Ammon's horn (tissue), 1 donor: ENCODE measurements at places on chromosomes 13 and 19.

- no peak for DNase-seq
Measured at GRCh38 chr19:17688853-17689595, 870 bp upstream of the UNC13A start.

GRCh38 chr13:91544723-91545122 is 146.3 kb downstream of the GPC5 start:
- peak; percentile 6 for DNase-seq

DNA sequence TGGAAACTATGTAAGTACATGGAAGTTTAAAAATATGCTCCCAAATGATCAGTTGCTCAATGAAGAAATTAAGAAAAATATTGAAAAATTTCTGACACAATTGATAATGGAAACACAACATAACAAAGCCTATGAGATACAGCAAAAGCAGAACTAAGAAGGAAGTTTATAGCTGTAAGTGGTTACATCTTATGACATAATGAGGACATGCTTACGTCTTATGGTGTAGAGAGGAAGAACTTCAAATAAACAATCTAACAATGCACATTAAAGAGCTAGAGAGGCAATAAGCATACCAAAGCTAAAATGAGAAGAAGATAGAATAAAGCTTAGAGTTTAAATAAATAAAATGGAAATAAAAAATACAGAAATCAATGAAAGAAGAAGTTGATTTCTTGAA is 50.0 kb upstream of the CEACAM21 start:
- DNase-seq: no peak

DNA sequence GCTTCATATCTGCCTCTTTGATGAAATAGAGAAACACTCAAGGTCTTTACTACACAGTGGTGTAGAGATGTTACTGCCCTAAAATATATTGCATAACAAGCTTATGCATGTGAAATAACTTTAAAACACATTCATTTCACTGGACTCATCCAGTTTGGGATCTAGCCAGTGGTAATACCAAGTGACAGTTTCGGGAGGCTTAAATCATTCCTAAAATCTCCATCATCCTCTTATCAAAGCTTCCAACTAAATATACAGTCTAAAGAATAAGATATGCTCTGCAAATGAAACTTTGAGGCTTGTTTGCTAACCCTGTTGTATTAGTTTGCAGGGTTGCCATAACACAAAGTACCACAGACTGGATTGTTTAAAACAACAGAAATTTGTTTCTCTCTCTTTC is 52.8 kb downstream of the THSD1 start:
- DNase-seq: no peak

DNA sequence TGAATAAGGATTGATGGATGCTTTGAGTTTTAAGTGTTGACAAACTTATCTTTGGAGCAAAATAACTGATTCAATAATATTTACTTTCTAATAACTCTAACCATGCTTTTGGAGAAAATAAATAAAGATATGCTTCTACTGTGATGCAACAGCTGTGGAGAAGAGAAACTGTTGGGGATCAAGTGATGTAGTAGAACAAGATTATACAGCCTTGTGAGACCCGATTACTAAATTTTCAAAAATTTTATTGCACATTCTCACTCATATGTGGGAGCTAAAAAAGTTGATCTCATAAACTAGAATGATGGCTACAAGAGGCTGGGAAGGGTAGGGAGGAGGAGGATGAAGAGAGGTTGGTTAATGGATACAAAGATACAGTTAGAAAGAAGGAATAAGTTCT is 85.5 kb upstream of the OXGR1 start:
- DNase-seq: no peak

DNA sequence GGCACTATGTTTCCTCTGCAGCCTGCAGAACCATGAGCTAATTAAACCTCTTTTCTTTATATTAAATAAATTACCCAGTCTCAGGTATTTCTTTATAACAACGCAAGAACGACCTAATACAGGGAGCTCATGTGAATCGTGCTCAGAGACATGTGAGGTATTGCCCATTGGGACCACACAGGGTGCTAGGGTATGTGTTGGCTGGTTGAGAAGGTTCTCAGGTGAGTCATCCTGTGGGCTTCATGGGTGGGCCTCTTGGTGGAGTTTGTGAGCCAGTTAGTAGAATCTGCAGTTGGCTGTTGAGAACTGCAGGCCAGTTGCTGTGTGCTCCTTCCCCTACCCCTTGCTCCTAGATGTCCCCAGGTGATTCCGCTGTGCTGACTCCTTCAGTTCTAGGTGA is 163.0 kb downstream of the HS6ST3 start:
- DNase-seq: no peak

DNA sequence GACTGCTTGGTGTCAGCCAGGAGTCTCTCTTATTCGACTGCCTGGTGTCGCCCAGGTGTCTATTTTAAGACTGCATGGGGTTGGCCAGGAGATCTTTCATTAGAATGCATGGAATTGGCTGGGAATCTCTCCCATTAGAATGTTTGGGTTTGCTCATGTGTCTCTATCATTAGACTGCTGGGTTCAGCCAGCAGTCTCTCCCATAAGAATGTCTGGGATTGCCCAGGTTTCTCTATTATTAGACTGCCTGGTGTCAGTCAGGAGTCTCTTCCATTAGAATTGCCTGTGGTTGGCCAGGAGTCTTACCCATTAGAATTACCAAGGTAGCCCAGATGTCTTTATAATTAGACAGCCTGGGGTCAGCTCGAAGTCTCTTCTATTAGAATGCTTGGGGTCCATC is 1496.0 kb downstream of the UQCRFS1 start:
- no peak for DNase-seq

- DNase-seq: no peak
Measured at GRCh38 chr13:35791184-35791851, 314.8 kb upstream of the MAB21L1 start.

- no peak for DNase-seq
Measured at GRCh38 chr13:110305001-110305400, 2.0 kb downstream of the COL4A1 start.

GRCh38 chr19:48290771-48291488 is 21.0 kb downstream of the ZNF114 start:
- peak; percentile 69 for DNase-seq

- DNase-seq: no peak
Measured at GRCh38 chr13:78680115-78680561, 21.2 kb upstream of the OBI1 start.

DNA sequence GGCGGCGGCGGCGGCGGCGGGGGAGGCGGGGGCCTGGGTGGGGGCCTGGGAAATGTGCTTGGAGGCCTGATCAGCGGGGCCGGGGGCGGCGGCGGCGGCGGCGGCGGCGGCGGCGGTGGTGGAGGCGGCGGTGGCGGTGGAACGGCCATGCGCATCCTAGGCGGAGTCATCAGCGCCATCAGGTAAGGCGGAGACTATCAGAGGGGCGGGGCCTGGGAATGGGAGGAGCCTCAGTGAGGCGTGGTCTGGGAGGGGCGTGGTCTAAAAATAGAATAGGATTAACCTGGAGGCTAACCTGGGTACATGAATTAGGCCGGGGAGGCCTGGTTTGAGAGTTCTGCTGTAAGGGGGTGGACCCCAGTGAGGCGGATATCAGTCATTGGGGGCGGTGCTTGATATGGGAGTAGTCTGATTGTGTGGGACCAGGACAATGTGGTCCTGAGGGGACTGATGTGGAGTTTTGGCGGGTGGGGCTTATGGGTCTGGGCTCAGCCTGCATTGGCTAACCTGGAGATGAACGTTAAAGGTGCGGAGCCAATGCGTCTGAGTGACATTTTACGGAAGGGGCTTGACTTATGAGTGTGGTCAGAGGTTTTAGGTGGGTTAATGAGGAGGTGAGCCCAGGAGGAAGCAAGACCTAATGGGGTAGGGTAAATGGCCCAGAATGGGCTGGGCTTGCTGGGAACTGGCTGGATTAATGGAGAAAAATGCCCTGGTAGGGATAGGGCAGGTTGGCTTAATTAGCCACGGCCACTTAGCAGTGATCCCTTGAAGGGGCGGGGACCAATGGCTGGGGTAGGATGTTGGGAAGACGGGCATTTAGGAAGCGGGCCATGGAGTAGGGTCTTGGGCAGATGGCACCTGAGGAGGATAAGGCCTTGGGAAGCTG is 1.4 kb downstream of the CAPNS1 start:
- DNase-seq: peak; percentile 81

- peak; percentile 47 for DNase-seq
Measured at GRCh38 chr19:9953802-9954542, 17.7 kb upstream of the OLFM2 start.

GRCh38 chr19:3517638-3518037 is 11.5 kb downstream of the FZR1 start:
- no peak for DNase-seq

- DNase-seq: peak; percentile 3
Measured at GRCh38 chr13:31545616-31546015, 193.7 kb upstream of the RXFP2 start.

GRCh38 chr13:74866101-74866500 is 615.9 kb downstream of the TBC1D4 start:
- DNase-seq: no peak

DNA sequence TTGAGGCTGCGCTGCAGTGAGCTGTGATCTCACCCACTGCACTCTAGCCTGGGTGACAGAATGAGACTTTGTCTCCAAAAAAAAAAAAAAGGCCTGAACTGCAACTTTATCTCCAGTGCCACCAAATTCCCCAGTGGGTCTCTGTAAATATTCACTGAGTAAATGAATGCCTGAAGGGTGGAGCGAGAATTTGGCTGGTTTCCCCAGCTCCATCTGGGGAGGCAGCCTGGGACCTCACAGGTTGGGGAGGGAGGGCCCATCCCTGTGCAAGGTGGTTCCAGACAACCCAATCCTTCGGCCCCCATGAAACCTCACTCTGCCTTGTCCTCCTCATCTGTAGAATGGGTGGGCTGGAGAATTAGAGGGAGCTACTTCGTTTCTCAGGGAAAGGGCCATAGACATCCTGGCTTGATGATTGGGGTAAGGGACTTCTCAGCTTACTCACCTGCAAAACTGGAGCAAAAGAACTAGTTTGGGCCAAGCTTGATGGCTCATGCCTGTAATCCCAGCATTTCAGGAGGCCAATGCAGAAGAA is 4.2 kb upstream of the PKN1 start:
- no peak for DNase-seq

- DNase-seq: no peak
Measured at GRCh38 chr19:8922591-8922990, 87.6 kb downstream of the MUC16 start.

- DNase-seq: peak; percentile 69
Measured at GRCh38 chr19:48872884-48873475, 759 bp downstream of the PPP1R15A start.

DNA sequence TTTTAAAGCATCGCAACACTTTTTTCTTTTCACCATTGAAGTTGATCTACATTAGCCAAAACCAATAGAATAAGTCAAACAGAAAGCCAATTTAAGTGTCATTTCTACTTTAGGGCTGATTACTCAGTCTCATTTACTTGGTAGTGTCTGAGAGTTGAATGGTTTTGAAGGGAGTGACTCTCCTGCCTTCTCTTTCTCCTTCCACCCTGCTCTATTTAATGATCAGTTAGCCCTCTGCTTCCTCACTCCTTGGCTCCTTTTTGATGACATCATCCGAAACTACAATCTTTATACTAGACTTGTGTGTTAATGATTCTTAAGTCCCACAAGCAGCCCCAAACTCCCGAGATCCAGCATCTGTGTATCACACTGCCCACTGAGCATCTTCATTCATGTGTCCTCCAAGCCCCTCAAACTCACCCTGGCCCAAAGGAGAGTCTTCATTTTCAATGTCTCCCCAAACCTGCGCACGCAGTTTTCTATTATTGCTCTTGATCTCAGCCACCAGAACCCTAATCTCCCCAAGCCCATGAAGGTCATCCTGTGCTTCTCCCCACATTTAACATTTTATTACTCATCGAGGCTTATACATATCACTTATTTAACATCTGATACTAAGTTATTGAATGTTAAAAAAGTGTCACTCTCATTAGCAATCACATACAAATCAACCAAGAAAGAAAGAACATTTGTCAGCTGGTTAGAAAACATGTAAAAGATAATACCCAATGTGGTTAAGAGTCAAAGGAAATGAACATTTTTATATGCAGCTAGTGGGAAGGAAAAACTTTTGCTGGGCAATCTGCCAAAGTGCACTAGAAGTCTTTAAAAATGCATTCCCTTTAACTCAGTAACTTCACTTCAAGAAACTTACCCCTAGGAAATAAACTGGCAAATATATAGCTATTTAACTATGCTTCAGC is 32.2 kb upstream of the ARGLU1 start:
- DNase-seq: no peak

GRCh38 chr19:35034588-35035382 is 4.5 kb downstream of the SCN1B start:
- DNase-seq: no peak

- peak; percentile 67 for DNase-seq
Measured at GRCh38 chr19:44903602-44904425, 1.8 kb upstream of the APOE start.

DNA sequence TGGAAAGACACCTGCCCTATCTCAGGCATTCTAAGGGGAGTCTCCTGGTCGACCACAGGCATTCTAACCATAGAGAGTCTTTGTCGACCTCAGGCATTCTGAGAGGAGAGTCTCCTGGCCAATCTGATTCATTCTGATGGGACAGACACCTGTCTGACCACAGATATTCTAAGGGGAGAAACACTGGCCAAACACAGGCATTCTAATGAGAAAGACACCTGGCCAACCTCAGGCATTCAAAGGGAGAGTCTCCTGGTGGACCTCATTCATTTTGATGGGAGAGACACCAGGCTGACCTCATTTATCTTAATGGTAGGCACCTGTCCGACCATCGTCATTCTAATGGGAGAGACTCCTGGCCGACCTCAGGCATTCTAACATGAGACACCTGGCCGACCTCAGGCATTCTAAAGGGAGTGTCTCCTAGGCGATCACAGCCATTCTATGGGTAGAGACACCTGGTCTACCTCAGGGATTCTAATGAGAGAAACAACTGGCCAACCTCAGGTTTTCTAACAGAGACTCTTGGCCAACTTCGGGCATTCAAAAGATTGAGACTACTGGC is 1351.5 kb downstream of the UQCRFS1 start:
- DNase-seq: no peak

- DNase-seq: peak; percentile 52
Measured at GRCh38 chr19:35013041-35013819, 13.1 kb downstream of the GRAMD1A start.

GRCh38 chr19:14395262-14395661 is 14.0 kb downstream of the ADGRE5 start:
- DNase-seq: no peak

DNA sequence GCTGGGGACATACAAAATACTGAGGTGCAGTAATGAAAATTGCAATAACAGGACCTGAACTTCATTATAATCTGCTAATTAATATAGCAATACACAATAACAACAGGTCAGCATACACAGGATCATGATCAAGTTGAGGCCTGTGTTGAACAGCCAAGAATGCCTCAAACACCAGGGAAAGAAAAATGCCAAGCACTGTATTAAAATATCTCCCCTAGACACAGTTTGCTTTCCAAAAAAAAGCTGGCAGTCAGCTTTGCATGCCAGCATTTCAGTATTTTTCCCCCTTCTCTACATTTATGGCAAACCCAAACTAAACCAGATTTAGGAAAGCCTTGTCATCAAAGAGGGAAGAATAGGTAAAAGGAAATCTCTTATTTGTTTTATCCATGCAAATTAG is 226.9 kb downstream of the LHFPL6 start:
- DNase-seq: no peak

DNA sequence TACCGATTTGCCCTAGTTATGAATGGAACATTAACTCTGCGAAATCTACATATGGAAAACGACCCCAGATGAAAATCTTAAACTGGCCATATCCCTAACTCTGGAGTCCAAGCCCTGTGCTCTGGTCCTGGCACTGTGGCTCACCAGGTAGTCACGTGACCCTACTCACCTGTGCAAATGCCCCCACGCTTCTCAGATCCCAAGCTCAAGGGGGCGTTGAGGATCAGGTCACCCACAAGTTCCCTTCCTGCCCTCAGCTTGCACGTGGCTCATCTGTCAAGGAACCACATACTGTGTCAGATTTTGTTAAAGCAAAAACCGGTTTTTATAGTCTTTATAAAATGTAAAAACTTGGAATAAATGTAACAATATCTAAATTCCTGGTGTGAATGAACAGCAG is 324.0 kb downstream of the SHISA2 start:
- no peak for DNase-seq
